ENCODE measurements at places on chromosomes 5 and 9.

- no peak for DNase-seq
These were observed 483.8 kb downstream of the DMAC1 start for GRCh38 chr9:7315746-7316145.

GRCh38 chr5:133945568-133945967 is 22.9 kb downstream of the C5orf15 start:
- no peak for DNase-seq

- no peak for DNase-seq
These were observed 281.9 kb upstream of the PUM3 start for GRCh38 chr9:3125602-3126405.

DNA sequence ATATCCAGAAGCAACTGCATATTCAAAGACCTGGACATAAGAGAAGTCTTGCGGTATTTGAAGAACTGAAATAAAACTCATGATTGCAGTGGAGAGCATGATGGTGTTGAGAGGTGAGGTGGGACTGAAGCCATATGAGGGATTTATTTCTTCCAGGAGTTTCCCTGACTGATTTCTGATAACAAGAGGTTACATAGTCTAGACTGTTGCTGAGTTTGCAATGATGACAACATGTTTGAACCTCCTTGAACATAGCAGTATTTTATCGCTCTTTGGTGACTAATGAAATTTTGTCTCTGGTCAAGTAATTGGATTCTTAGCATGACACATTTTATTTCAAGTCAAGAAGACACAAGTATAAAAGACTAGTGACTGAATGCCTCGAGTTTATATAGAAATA is 61.8 kb downstream of the ACTBL2 start:
- DNase-seq: no peak

- DNase-seq: peak; percentile 20
These were observed 109.1 kb upstream of the PTGER4 start for GRCh38 chr5:40570408-40571129.

DNA sequence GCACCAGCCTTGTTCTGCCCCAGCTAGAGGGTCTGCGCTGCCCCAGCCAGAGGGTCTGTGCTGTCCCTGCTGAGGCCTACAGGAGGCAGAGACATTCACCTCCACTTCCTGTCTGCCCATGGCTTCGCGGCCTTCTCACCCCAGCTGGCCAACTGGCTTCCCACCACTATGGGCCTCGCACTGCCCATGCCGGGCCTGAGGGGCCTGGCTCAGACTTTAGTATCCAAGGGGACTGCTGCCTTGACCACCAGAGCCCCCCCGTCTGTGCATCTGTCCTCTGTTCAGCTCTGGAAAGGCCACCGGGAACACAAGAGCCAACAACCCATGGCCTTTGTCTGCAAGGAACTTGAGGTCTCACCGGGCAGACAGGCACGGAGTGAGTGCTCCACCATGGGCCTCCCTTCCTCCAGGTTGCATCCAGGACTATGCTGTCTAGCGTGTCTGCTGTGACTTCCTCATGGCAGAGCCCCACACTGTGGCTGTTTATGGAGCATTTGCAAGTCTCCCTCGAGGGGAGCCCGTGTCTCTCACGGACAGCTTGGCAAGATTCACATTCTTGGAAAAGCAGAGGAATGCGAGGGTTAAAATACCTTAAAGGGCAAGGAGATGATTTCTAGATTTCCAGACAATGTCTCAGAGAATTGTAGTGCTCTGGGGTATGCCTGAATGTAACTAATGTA is 1.7 kb downstream of the DCANP1 start:
- DNase-seq: no peak

Measured in BJ (cell line).